RPMI7951 (cell line): ENCODE measurements at places on chromosomes 7 and 10. TPM values are rescaled to one million over a fixed set of nuclear protein-coding genes. Genes with fewer than 3 reads are reported as not detected.

- no peak for DNase-seq
Measured at GRCh38 chr10:27688276-27688675, 57.3 kb downstream of the MKX start.

- DNase-seq, result no peak
Measured at GRCh38 chr7:17903337-17903736, 37.0 kb downstream of the SNX13 start.

- no peak for DNase-seq
Measured at GRCh38 chr7:149794661-149795060, 21.3 kb upstream of the ZNF467 start.

The C7orf33 gene
- not detected in 2 replicates for total RNA-seq

The FBXW4 gene
- total RNA-seq, result 5.8 and 9.0 TPM in 2 replicates

The GLRX3 gene
- total RNA-seq, result 135 and 152 TPM in 2 replicates

The KLF6 gene
- 20.3 and 23.3 TPM in 2 replicates for total RNA-seq

The PTER gene
- total RNA-seq, result 29.0 and 41.9 TPM in 2 replicates
